Astrocyte (in vitro differentiated cells and primary cell): ENCODE measurements at places on chromosomes 4 and X. TPM values are rescaled to one million over a fixed set of nuclear protein-coding genes. Genes with fewer than 3 reads are reported as not detected.

DNA sequence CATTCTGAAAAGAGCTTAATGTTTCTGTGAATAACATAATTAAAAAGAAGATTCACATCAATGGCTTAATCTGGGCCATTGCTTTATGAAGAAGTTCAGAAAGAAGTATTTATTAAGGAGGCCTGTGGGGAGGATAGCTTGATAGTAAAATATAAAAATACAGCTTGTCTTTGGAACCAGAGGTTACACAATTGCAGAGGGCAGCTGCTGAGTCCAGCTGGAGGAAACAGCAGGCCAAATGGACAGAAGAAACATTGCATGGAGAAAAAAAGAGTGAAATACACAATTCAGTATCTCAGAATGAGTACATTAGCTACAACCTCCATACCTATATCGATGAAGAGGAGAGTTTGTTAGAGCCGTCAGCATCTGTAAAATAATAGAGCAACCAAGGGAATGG lies 148.0 kb upstream of the NPY2R start:
- DNase-seq: no peak

The RASL11B gene
- 4.4 and 5.1 TPM in 2 replicates for total RNA-seq

DNA sequence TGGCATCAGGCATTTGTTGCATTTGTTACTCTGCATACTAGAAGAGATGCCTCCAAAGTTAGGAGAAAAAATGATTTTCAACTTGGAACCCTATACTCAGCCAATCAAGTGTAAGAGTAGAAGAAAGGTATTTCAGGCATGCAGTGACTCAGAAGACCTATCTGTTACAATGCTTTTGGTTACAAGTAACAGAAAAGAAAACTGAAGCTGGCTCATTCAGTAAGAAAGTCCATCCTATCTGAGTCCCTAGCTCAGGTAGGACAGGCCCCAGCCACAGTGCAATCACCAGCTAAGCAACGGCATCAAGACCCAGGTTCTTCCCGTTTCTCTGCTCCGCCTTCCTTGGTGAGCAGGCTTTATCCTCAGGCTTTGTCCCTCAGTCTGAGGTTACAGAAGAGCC lies 23.3 kb downstream of the MECP2 start:
- DNase-seq: peak; percentile 77

DNA sequence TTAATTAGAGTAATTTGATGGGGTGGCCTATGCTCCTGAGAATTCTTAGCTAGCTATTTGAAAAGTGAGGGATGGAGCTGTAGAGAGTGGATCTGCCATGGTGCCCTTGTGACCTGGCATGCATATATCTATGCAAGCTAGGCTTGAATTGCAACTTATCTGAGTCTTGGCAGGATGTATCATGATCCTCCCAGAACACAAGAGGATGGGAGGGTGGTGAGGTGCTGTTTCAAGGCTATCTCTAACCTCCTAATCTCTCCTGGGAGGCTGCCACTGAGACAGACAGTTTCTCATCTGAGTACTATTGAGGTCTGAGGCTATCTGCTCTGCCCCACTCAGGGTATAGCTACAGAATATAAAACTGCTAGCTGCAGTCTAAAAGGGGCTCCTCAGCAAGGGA lies 56.6 kb downstream of the BRCC3 start:
- DNase-seq: no peak

The ZNF674 gene
- total RNA-seq: 4.6 and 5.5 TPM in 2 replicates

DNA sequence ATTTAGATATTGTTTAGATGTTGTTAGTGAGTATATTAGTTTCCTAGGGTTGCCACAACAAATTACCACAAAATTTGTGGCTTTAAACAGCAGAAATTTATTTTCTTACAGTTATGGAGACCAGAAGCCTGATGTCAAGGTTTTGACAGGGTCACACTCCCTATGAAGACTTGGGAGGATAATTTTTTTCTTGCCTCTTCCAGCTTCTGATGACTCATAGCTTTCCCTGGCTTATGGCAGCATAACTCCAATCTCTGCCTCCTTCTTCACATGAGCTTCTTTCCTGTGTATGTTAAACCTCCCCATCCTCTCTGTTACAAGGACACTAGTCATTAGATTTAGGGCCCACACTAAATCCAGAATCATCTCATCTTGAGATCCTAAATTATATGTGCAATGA lies 20.9 kb upstream of the RAB40A start:
- DNase-seq: peak; percentile 31

DNA sequence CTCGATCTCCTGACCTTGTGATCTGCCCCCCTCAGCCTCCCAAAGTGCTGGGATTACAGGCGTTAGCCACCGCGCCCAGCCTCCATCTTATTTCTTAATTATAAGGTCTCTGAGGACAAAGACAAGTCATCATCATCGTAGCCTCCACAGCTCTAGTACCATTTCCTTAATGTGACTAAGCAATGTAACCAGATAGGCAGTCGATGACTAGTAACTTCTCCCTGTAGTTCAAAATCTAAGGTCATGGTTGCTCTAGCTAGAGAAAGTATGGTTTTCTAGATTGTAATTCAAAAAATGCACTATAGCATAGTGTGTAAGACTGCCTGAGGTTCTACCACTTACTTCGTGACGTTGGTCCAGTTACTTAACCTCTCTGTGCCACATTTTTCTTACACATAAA lies 6.9 kb downstream of the SLC39A8 start:
- DNase-seq: no peak

DNA sequence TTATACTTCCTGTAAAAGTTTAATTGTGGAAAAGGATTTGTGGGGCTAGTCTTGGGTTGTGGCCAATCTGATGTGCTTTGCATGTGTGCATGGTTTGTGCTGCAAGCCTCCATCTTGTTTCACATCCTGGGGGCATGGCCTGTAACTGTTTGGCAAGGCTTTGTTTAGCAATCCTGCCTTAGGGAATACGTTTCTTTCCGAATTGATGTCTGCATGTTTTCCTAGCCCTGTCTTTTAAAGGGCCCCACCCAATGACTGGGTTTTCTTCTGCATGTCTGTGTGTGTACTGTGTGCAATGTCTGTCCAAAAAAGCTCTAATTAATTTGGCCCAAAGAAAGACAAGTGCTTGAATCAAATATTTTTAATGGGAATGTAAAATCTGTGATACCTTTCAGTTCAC lies 74.6 kb upstream of the MID1IP1 start:
- no peak for DNase-seq

The ARX gene
- not detected in 2 replicates for total RNA-seq

DNA sequence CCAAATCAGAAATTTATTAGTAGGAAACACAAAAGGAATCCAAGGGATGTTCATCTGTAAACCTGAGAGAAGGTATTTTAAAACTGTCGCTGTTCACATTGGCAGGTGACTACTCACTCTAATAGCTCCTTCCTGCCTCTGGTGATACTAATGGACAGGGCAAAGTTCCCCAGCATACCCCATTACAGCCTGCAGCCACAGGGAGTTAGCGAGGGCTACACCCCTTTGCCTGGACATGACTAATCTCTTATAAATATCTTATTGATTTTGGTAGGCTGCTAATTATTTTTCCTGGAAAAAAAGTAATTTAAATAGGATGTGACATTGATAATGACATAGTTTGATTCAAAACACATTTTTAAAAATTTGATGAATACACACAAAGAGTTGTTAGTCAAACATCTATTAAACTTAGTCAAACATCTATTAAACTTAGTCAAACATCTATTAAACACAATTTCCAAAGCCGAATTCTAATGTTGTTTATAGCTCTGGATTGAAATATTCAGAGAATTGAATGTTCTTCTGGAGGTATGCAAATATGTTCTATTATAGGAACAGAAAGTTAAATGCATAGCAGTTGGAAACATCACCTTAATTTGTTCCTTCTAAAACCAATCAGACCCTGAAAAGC lies 83.0 kb upstream of the CBR4 start:
- no peak for DNase-seq

The CXCL3 gene
- 0.77 and 1.4 TPM in 2 replicates for total RNA-seq

DNA sequence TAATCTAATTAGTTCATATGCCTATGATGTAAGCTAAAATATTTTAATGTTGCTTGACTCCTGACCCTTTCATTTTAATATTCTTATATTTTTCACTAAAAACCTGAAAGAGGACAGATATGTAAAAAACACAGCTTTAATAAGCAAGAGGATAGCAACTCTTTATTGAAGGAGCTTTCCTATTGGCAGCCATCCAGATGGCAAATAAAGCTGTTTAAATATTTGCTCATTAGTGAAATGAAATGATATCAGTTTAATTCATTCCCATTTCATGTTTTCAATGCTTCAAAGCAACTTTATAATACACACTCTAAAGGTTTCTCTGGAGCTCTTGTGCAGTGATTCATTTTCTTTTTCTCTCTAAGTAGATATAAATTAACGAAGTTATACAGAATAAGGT lies 473.4 kb downstream of the PCDH7 start:
- no peak for DNase-seq

- DNase-seq: no peak
These were observed 5.0 kb downstream of the PNCK start for GRCh38 chrX:153668423-153669173.

The GABRG1 gene
- not detected in 2 replicates for total RNA-seq

- peak; percentile 12 for DNase-seq
These were observed 800.2 kb upstream of the FTHL17 start for GRCh38 chrX:31872007-31872406.

DNA sequence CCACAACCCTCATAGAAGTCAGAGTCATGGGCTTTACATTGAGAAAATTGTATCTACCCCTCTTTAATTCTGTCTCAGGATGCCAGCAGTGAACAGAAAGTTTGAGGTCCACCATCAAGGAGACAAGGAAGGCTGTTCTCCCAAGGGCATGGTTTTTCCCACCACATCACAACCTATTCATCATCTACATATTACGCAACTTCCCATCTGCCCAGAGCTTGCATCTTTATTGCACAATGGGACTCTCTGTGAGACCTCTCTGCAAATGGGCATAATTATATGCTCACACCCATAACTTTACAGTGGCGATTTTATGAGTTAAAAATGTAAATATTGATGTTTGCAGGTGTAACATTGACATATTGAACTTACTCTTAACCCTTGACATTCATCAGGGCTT lies 38.9 kb downstream of the PAGE2 start:
- no peak for DNase-seq

GRCh38 chrX:115060013-115060412 lies 42.6 kb upstream of the IL13RA2 start:
- peak; percentile 18 for DNase-seq

DNA sequence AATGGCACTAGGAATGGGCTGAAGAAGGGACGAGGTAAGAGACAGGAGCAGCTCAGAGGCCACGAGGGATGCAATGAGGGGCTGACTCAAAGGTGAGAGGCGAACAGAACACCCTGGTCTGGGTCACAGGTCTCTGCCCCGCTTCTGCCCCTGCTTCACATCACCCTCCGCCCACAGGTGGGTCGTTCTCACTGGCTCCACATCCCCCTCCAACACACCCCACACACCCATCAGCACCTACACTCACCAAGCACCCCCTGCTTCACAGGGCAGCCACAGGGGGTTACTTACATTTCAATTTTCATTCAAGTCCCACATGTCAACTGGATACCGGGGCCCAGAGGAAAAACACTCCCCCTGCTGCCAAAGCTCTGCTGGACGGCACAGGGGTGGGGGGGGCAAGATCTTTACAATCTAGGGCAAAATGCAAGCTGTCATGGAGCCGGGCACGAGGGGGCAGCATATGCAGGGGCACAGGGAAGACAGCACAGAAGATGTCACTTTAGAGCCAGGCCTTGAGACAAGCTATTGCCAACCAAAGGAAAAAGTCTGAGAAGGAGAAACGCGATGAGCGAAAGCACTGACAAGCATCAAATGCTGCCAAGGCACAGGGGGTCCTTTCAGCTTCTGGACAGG lies 94.0 kb downstream of the AFAP1 start:
- DNase-seq: no peak

DNA sequence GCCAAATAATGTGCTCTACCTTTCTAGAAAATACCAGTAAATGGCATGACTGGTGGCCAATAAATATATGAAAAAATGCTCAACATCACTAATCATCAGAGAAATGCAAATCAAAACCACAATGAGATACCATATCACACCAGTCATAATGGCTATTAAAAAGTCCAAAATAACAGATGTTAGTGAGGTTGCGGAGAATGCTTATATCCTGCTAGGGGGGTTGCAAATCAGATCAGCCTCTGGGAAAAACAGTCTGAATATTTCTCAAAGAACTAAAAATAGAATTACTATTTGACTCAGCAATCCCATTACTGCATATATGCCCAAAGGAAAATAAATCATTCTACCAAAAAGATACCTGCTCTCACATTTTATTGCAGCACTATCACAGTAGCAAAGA lies 115.1 kb downstream of the RASGEF1B start:
- no peak for DNase-seq

The SOD3 gene
- 8.6 and 12.0 TPM in 2 replicates for total RNA-seq

The HTR2C gene
- total RNA-seq: not detected in 2 replicates

GRCh38 chr4:108030332-108030731 lies 40.6 kb downstream of the HADH start:
- peak; percentile 56 for DNase-seq

The NPY2R gene
- total RNA-seq: 0.09 TPM in 1 of 2 replicates, not detected in the other

The LNX1 gene
- total RNA-seq: 2.5 and 4.4 TPM in 2 replicates

GRCh38 chrX:13007519-13008188 lies 32.7 kb downstream of the TMSB4X start:
- peak; percentile 56 for DNase-seq

The STEEP1 gene
- total RNA-seq: 19.2 and 22.1 TPM in 2 replicates

The NCBP2L gene
- total RNA-seq: not detected in 2 replicates

- peak; percentile 5 for DNase-seq
These were observed 26.5 kb upstream of the ANAPC4 start for GRCh38 chr4:25350561-25350960.

DNA sequence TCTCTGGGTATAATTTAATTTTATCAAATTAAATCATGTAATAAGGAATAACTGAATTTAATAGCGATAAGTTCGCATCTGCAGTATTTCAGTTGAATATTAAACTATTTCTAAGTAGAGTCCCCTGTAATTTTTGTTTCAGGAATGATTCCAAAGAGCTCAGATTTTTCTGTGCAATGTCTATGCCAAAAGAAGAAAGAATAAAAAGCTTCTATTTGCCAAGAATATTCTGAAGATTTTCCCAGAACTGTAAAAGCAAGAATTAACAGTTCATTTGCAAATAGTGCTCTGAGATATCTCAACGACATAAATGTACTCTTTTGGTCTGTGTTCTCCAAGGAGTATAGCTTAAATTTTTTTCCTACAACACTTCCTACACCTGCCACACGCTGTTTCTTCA lies 1242.8 kb upstream of the DIAPH2 start:
- no peak for DNase-seq
